ENCODE measurements at places on chromosomes 11 and 22. TPM values are rescaled to one million over a fixed set of nuclear protein-coding genes. Genes with fewer than 3 reads are reported as not detected.

DNA sequence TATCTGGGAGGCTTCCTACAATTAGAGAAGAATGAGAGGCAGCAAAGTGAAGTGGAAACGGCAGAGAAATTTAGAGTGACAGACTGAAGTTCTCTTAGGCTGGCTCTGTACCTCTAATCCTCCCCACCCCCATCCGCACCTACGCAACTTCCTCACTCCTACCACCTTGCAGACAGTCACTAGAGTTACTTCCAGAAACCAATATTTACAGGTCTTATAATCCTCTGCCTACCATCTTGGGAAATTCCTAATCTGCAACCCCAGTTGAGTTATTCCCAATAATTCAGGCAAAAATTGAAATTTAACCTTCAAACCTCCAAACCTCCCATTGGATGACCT lies 71.7 kb downstream of the PAK1 start:
- DNase-seq, result no peak

- no peak for DNase-seq
Measured at GRCh38 chr11:117871160-117871559, 5.3 kb downstream of the FXYD6 start.

GRCh38 chr22:19535001-19535400 lies 10.8 kb upstream of the CLDN5 start:
- peak; percentile 75 for DNase-seq

DNA sequence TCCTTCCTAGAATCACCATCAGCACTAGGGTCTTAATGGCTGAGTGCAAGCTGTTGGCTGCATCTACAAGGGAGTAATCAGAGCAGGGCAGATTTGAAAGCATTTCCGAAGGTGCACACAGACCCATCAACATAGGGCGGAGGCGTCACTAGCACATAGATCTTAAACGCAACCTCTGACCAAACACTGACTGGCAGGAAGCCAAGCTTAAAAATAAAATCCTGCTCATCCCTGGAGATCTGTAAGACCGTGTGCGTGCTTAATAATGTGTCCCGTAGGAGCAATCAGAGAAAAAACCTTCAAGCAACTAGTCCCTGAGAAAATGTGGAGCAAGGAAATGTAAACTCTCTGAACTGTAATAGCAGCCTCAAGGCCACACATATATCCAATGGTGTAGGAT lies 470.5 kb downstream of the ETS1 start:
- peak; percentile 23 for DNase-seq

DNA sequence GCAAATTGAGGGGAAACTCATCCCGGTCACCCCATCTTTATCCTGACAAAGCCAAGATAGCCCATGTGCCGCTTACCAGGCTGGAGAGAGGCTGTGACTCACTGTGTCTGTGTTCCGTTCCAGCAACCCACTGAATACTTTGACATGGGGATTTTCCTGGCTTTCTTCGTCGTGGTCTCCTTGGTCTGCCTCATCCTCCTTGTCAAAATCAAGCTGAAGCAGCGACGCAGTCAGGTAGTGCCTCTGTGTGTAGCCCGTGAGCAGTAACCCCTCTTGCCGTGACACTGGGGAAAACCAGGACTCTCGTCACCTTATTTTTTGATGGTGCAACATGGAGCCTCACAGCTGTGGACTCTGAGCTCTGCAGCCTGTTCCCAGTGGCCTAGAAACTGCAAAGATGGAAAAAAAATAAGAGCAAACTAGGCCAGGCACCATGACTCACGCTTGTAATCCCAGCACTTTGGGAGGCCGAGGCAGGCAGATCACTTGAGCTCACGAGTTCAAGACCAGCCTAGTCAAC lies 16.9 kb downstream of the C22orf31 start:
- peak; percentile 77 for DNase-seq

DNA sequence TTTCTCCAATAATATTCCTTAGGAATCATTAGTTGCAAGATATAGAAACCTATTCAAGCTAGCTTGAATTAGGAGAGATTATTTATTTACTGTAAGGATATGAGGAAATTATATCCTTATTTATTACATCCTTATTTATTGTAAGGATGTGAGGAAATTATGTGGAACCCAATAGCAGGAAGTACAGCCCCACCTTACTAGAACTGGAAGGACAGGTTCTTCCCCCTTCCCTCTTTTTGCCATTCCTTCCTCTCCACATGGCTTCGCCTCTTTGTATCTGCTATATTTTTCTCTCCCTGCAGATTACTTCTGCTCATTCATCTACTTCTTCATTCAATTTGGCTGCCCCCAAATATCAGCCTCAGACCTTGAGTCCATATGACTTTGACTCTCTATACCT lies 49.5 kb upstream of the B3GNT6 start:
- no peak for DNase-seq

- no peak for DNase-seq
Measured at GRCh38 chr11:70526116-70527045, 128.1 kb downstream of the CTTN start.

OR5T2 gene
- total RNA-seq, result not detected

TRPM5 gene
- total RNA-seq, result not detected

CTSW gene
- not detected for total RNA-seq
